ENCODE measurements at places on chromosomes 1 and 21.

DNA sequence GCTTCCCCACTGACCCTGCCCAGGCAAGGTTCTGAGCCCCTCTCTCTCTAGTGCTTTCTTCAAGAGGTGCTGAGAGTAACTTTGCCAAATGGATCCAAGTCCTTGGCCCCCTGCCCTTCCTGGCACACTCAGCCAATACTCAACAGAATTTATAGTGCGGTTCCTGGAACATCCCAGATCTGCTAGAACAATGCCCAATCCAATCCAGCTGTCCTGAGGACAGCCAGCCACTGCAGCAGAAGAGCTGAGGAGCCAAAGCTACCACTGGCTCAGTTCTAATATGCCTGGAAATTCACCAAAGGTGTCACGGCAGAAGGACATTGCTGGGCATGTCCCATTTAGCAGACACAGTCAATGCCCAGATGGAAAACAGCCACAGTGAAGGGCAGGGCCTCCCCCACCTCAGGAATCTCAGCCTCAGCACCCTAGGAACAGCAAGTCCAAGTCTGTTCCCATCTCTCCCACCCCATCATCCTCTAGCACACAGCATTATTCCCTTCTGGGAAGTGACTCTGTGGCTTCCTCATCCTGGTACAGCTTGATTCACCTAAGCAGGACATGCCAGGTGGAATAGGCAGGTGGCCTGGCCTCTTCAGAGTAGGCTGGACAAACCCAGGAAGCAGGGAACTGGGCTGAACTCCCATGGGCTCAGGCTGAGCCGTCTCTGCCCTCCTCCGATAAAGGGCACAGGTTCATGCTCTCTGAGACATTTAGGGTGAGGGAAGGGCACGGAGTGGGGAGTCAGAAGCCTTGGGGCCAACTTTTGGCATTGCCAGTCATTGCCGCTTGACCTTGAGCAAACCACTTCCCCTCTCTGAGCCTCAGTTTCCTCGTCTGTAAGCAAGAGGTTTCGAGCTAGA, 24.6 kb downstream of the PMVK start:
- no peak overlapping the region for H3K27ac ChIP-seq
- H3K4me1 ChIP-seq, result no peaks in the 10 kb centered on the region
- no peaks in the 10 kb centered on the region for H3K27me3 ChIP-seq

DNA sequence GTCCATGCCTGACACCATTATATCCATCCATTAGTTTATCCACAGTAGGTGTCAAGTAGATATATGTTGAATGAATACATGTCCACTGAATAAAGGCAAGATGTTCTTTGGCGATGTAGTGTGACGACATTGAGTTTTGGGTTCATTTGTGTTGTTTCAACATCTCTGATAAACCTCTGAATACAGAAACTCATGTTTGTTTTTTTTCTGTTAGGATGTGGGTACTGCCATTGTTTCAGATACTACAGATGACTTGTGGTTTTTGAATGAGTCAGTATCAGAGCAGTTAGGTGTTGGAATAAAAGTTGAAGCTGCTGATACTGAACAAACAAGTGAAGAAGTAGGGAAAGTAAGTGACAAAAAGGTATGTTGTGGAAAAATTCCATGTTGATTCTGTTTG, 28.1 kb downstream of the MDM4 start:
- H3K27me3 ChIP-seq, result no peaks in the 10 kb centered on the region
- no peak for DNase-seq
- no peak overlapping the region for H3K27ac ChIP-seq
- no peaks in the 10 kb centered on the region for H3K4me1 ChIP-seq
- H3K36me3 ChIP-seq, result peaks cover 63% of the 10 kb centered on the region

DNA sequence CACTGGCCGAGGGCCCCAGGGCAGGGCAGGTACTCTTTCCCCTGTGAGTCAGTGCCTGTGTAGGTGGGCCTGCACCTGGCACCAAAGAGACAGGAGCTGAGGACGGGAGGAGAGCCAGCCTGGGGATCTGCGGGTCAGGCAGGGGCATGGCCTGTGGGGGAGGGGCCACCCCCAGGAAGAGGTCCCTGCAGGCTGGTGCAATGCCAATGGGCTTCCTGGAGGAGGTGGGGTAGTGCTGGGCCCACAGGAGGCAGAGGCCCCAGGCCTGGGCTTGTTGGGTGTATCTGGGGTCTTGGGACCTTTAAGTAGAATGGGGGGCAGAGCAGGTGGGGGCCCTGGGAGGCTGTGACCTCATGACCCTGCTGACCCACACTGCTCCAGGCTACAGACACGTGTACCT, 23.2 kb downstream of the PLCH2 start:
- H3K4me3 ChIP-seq, result no peak overlapping the region
- H3K4me1 ChIP-seq, result no peaks in the 10 kb centered on the region
- H3K27me3 ChIP-seq, result no peaks in the 10 kb centered on the region
- no peak overlapping the region for H3K27ac ChIP-seq

- H3K27me3 ChIP-seq, result no peaks in the 10 kb centered on the region
- H3K36me3 ChIP-seq, result no peaks in the 10 kb centered on the region
- no peak overlapping the region for H3K4me3 ChIP-seq
Measured at GRCh38 chr1:100793659-100794058, 74.1 kb downstream of the VCAM1 start.

DNA sequence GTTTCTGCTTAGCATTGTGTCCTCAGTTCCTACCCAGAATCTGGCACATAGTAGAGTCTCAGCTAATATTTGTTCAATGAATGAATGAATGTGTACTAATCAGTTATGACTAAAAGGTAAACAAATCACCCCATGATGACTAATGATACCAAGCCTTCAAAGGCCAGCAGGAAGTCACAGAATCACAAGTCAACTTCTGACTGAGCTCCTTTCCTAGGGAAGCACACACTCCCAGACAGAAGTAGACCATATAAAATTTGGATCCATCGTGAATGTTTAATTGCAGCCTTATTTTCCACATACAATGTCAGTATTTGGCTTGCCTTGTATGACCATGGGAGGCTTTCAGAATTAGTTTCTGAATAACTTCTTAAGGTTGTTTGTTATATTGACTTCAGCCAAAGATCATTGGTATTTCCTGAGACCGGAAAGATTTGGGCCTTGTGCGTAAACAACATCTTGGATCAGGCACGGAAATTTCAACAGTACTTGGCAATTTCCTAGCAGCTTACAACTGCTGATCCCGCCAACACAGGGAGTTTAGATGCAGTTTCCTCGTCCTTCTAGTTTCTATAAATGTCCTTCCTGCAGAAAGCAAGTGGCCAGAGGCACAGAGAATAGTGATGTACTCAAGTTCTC, 185.9 kb upstream of the ATP1B1 start:
- no peaks in the 10 kb centered on the region for H3K36me3 ChIP-seq
- DNase-seq, result no peak
- peaks cover 16% of the 10 kb centered on the region for H3K4me1 ChIP-seq
- peak overlapping the region; percentile 9 for H3K27ac ChIP-seq
- H3K27me3 ChIP-seq, result no peaks in the 10 kb centered on the region

- no peaks in the 10 kb centered on the region for H3K27me3 ChIP-seq
- H3K4me3 ChIP-seq, result no peak overlapping the region
- H3K36me3 ChIP-seq, result no peaks in the 10 kb centered on the region
- no peak overlapping the region for H3K27ac ChIP-seq
- peaks cover 26% of the 10 kb centered on the region for H3K4me1 ChIP-seq
- DNase-seq, result no peak
Measured at GRCh38 chr1:243786531-243786930, 63.5 kb downstream of the AKT3 start.

- no peak for DNase-seq
- no peaks in the 10 kb centered on the region for H3K27me3 ChIP-seq
- H3K27ac ChIP-seq, result no peak overlapping the region
- H3K4me3 ChIP-seq, result no peak overlapping the region
Measured at GRCh38 chr1:46558141-46558963, 6.9 kb upstream of the KNCN start.

DNA sequence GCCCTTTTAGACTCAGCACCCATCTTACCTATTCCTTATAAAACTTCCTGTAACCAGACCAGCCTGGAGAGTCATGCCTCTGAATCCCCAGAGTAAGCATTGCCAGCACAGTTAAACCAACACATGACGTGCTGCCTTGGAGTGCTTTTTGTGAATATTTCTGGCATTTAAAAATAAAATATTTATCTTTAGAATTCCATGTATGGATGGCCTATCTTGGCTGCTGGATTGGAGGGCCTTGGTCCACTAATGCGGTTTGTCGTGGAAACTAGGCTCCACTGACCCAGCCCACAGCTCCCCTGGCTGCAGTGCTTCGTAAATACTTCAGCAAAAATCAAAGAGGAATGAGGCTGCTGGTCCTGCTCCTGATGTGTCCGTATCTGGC, 17.5 kb downstream of the MTARC1 start:
- peak overlapping the region; percentile 54 for H3K4me3 ChIP-seq
- H3K27me3 ChIP-seq, result no peaks in the 10 kb centered on the region
- peak overlapping the region; percentile 74 for H3K27ac ChIP-seq
- H3K4me1 ChIP-seq, result peaks cover 17% of the 10 kb centered on the region
- no peak for DNase-seq

GRCh38 chr1:229888561-229889001, 178.5 kb upstream of the GALNT2 start:
- H3K4me1 ChIP-seq, result peaks cover 30% of the 10 kb centered on the region
- H3K4me3 ChIP-seq, result no peak overlapping the region
- no peak for DNase-seq
- H3K36me3 ChIP-seq, result no peaks in the 10 kb centered on the region
- no peaks in the 10 kb centered on the region for H3K27me3 ChIP-seq

DNA sequence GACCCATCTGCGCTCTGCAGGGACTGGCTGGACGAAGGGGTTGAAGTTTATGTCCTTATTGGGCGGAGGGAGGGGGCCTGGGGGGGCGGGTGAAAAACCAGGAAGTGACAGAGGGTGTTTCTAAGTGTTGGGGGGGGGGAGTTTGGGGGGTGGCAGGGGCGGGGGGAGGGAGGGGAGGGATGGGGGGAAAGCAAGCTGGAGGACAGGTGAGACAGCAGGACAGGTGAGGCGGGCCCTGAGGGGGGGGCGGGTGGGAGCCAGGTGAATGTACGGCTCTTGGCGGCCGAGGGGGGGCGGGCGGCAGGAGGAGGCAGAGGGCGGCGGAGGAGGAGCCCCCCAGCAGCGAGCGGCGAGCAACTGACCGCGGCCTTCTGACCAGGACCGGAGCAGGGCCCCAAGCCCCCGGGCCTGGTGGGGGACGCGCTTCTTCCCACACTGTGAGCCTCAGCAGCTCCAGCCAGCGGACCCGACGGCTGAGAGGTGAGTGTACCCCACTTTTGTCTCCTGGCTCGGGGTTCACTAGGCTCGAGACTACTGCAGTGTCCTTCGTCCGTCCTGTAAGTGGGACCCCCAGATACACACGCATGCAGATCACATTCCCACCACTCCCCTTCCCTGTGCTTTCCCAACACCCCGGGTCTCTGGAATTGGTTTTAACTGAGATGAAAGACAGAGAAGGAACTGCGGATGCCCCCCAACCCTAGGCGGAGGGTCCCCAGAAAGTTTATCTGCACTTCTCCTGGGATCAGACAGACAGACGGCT, at the start of gene ZBTB7B:
Gene ZBTB7B, plus strand, starts transcription at position 339 of the 763 bp plus-strand sequence. CDS start 11,859 bp downstream, outside the sequence.
- H3K4me3 ChIP-seq, result peak within 1 kb of the TSS; percentile 99
- H3K27me3 ChIP-seq, result no peaks in the 10 kb centered on the region
- DNase-seq, result no peak
- no peaks in the 10 kb centered on the region for H3K36me3 ChIP-seq
- H3K4me1 ChIP-seq, result peaks cover 48% of the 10 kb centered on the region

GRCh38 chr1:197769287-197769686, 6.0 kb downstream of the DENND1B start:
- H3K27me3 ChIP-seq, result no peaks in the 10 kb centered on the region
- DNase-seq, result no peak
- no peak overlapping the region for H3K4me3 ChIP-seq
- H3K27ac ChIP-seq, result no peak overlapping the region
- H3K36me3 ChIP-seq, result no peaks in the 10 kb centered on the region
- peaks cover 12% of the 10 kb centered on the region for H3K4me1 ChIP-seq

GRCh38 chr1:82700476-82700875, 899.7 kb downstream of the ADGRL2 start:
- no peaks in the 10 kb centered on the region for H3K36me3 ChIP-seq
- H3K4me3 ChIP-seq, result no peak overlapping the region
- no peak for DNase-seq

Measured in thoracic aorta (tissue), 2 donors.